ENCODE measurements at places on chromosomes 7 and 10. TPM values are rescaled to one million over a fixed set of nuclear protein-coding genes. Genes with fewer than 3 reads are reported as not detected.
A peak's percentile ranks its signal among the peaks of the same experiment; 100 is the strongest.

The SLC13A4 gene
- 0.14 TPM for total RNA-seq

- no peak for DNase-seq
- H3K27me3 ChIP-seq, result no peaks in the 10 kb centered on the region
- H3K36me3 ChIP-seq, result peaks cover 26% of the 10 kb centered on the region
- H3K4me3 ChIP-seq, result no peak overlapping the region
- H3K27ac ChIP-seq, result no peak overlapping the region
- H3K4me1 ChIP-seq, result no peaks in the 10 kb centered on the region
Measured at GRCh38 chr10:125795128-125795527, 19.5 kb upstream of the MMP21 start.

GRCh38 chr10:127496035-127496434, 53.1 kb upstream of the NPS start:
- no peaks in the 10 kb centered on the region for H3K36me3 ChIP-seq
- no peak for DNase-seq
- no peaks in the 10 kb centered on the region for H3K4me1 ChIP-seq
- no peak overlapping the region for H3K27ac ChIP-seq

DNA sequence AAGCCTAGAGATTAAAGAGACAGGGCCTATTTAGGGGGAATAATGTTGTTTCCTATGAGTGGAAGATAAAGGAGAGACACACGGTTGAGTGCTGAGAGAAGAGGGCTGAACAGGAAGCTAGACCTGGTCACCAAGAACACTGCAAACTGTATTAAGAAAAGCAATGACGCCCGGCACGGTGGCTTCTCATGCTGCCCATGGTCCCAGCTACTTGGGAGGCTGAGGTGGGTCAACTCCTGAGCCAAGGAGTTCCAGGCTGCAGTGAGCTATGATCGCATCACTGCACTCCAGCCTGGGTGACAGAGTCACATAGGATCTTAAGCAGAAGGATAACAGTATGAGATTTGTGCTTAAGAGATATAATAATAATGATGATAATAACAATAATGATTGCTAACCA, 19.7 kb upstream of the OTUD1 start:
- H3K27ac ChIP-seq, result no peak overlapping the region
- no peaks in the 10 kb centered on the region for H3K36me3 ChIP-seq
- H3K4me1 ChIP-seq, result peaks cover 28% of the 10 kb centered on the region
- no peaks in the 10 kb centered on the region for H3K27me3 ChIP-seq
- H3K4me3 ChIP-seq, result no peak overlapping the region

- H3K4me3 ChIP-seq, result no peak overlapping the region
- H3K27ac ChIP-seq, result no peak overlapping the region
- peaks cover 11% of the 10 kb centered on the region for H3K36me3 ChIP-seq
- H3K4me1 ChIP-seq, result peaks cover 28% of the 10 kb centered on the region
Measured at GRCh38 chr7:35869810-35870209, 69.0 kb downstream of the SEPTIN7 start.

GRCh38 chr7:1548944-1549343, 7.1 kb downstream of the TMEM184A start:
- no peaks in the 10 kb centered on the region for H3K36me3 ChIP-seq
- H3K4me3 ChIP-seq, result no peak overlapping the region
- no peaks in the 10 kb centered on the region for H3K4me1 ChIP-seq

- H3K4me1 ChIP-seq, result peaks cover under 1% of the 10 kb centered on the region
- no peak for DNase-seq
- no peaks in the 10 kb centered on the region for H3K36me3 ChIP-seq
- H3K27me3 ChIP-seq, result no peaks in the 10 kb centered on the region
- H3K4me3 ChIP-seq, result no peak overlapping the region
- no peak overlapping the region for H3K27ac ChIP-seq
Measured at GRCh38 chr7:244974-245373, 45.0 kb upstream of the FOXL3 start.

DNA sequence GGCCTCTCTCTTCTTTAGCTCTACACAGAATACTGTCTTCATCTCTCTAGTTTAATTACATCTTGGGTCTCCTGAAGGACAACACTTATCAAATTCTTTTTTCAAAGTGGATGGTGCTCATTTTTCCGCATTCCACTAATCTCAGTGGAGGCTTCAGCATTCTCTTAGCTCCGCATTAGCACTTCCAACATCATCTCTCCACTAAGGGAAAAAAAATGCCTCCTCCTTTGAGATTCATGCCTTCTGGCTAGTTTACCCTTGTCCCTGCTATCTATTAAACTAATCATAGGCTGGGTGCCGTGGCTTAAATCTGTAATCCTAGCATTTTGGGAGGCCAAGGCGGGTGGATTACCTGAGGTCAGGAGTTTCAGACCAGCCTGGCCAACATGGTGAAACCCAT, 9.2 kb downstream of the PPP3CB start:
- H3K27ac ChIP-seq, result peak overlapping the region; percentile 44
- H3K4me1 ChIP-seq, result no peaks in the 10 kb centered on the region
- DNase-seq, result no peak
- H3K27me3 ChIP-seq, result no peaks in the 10 kb centered on the region
- H3K36me3 ChIP-seq, result peaks cover 19% of the 10 kb centered on the region
- no peak overlapping the region for H3K4me3 ChIP-seq

DNA sequence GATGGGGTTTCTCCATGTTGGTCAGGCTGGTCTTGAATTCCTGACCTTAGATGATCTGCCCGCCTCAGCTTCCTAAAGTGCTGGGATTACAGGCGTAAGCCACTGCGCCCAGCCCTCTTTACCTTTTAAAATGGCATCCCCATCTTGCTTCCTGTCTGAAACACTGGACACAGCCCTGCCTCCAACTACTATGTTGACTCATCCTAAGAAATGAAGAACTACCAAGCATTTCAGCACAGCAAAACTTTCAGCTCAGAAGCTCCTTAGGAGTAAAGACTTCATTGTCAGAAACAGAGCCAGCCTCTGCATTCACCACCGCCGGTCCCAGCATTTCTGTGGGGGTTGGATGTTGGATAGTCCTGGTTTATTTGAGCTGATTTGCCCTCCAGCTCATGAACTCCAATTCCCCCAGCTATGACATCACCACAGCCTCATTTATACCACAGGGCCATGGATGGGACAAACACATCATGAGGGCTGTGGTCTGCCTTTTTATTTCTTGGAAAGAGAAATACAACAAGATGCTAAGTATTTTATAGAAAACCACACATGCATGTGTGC, 123.5 kb downstream of the ADCY1 start:
- H3K27ac ChIP-seq, result no peak overlapping the region
- H3K4me3 ChIP-seq, result no peak overlapping the region
- no peak for DNase-seq
- peaks cover 9% of the 10 kb centered on the region for H3K27me3 ChIP-seq

Measured in mesothelial cell of epicardium (in vitro differentiated cells).